Caco-2 (cell line): ENCODE measurements at places on chromosomes 7 and 10.

DNA sequence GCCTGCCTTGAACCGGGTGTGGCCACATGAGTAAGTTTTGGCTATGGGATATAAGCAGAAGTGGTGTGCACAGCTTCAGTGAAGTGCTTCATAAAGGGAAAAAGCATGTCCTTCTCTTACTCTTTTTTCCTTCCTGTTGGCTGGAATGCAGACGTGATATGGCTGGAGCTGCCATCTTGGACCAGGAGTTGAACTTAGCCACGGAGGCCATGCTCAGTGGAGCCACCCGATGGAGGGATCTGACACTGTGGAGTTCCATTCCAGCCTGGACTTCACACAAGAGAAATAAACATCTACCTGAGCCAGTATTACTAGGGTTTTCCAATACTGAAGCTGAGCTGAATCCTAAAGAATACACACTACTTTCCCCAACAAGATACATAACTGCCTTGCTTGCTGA, 52.3 kb downstream of the CCDC3 start:
- no peak overlapping the region for H3K27ac ChIP-seq
- peaks cover 14% of the 10 kb centered on the region for H3K4me1 ChIP-seq
- H3K36me3 ChIP-seq: no peaks in the 10 kb centered on the region
- no peaks in the 10 kb centered on the region for H3K27me3 ChIP-seq

- H3K36me3 ChIP-seq: no peaks in the 10 kb centered on the region
- H3K27ac ChIP-seq: no peak overlapping the region
- H3K27me3 ChIP-seq: no peaks in the 10 kb centered on the region
- H3K4me1 ChIP-seq: no peaks in the 10 kb centered on the region
Observed at GRCh38 chr7:123293710-123294109, 93.9 kb upstream of the SLC13A1 start.

- H3K36me3 ChIP-seq: no peaks in the 10 kb centered on the region
- H3K4me3 ChIP-seq: no peak overlapping the region
- no peak for DNase-seq
- no peak overlapping the region for H3K27ac ChIP-seq
Observed at GRCh38 chr7:111439977-111440376, 122.3 kb downstream of the IMMP2L start.

- no peak overlapping the region for H3K4me3 ChIP-seq
- H3K27ac ChIP-seq: no peak overlapping the region
- DNase-seq: no peak
- H3K27me3 ChIP-seq: peaks cover 2% of the 10 kb centered on the region; the same call in 1 of the 2 replicates
Observed at GRCh38 chr10:124222988-124223710, 129.8 kb upstream of the CHST15 start.

DNA sequence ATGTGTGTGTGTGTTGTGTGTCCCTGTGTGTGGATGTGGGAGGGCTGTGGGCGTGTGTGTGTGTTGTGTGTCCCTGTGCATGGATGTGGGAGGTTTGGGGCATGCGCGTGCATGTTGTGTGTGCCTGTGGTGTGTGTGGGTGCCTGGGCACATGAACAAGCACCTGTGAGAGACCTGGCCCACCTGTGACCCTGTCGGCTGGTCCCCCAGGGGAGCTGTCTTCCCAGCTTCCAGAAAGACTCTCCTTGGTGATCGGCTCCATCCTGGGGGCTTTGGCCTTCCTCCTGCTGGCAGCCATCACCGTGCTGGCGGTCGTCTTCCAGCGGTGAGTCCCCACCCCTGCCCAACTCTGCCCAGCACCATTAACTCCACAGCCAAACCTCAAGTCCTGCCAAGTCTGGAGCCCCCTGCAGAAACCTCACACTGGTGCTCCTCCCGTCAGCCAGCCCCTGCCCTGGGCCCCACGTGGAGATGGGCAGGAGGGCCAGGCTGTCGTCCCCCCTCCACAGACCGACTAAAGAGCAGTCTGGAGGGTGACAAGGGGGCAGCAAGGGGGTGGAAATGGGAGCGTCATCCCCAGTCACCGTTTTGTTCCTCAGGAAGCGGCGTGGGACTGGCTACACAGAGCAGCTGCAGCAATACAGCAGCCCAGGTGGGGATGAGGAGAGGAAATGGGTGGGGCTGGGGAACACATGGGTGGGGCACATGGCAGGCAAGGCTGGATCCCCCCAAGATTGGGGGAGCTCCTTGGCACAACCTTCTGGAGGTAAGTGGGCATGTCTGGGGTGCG, 12.7 kb downstream of the EPHB6 start:
- H3K27ac ChIP-seq: no peak overlapping the region
- no peak overlapping the region for H3K4me3 ChIP-seq
- no peaks in the 10 kb centered on the region for H3K36me3 ChIP-seq
- no peaks in the 10 kb centered on the region for H3K27me3 ChIP-seq
- no peak for DNase-seq
- H3K4me1 ChIP-seq: no peaks in the 10 kb centered on the region
